ENCODE measurements at places on chromosomes 5 and 9.

DNA sequence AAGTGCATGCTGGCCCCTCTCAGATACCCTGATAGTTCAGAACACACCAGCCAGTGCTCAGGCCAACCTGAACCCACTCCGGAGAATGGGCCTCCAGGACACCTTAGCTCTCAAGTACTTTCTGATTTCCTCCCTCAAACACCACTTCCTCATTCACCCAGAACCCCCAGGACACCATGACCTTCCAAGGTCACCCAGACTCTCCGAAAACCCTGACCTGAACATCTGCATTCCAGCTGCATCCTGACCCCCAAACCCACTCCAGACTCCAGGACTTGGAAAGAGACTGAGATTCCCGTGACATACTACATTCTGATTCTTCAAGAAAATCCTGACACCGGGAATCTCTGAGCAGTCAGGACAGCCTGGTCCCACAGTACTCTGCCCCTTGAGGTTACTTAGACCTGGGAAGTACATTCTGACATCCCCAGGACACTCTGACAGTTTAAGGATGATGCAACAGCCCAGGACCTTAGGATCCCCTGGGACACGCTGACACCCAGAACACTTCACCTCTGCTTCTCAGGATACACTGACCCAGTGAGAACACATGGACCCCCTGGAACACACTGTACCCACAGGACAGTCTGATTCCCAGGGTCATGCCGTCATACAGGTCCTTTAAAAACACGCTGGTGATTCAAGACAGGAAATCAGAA, 747 bp upstream of the PROP1 start:
- no peak for DNase-seq

DNA sequence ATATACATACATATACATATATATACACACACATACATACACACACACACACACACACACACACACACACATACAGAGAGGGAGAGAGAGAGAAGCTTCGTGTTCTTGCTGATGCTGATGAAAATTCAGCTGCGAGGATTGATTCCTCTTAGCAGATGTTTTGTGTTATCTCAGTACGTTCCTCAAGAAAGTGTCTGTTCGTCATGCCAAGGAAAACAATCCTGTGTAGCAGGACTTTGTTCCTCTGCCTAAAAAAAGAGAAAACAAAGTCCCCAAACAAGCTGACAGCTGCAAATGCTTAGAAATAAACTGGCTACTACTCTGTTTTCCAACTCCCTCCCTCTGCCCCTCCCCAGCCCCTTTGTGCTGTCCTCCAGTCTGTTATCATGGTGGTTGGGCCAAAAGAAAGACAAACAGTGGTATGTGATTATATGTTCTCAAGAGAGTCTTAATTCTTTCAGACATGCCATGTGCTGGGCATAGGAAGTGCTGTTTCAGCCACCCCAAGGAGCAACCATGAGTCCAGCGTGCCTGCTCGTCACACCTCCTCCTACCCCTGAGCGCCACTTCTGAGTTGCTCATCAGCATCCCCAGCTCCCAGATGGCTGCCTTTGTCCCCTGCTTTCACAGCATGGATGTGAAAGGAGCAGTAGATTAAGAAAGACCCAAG, 71.5 kb upstream of the EQTN start:
- no peak for DNase-seq

DNA sequence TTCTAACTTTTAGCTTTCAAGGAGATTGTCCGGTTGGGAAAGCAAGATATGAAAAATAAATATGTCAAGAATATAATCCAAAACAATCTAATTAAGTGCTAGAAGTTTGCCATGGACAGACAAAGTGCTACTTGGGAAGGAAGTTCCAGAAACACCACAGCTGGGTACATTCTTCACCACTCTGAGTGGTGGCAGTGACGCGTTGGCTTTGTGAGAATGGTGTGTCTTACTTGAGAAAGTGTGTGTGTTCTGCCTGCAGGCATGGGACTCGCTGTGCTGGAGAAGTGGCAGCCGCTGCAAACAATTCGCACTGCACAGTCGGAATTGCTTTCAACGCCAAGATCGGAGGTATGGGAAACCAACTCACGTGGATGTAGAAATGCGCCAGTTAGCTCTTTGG, 177.2 kb downstream of the PCSK5 start:
- no peak for DNase-seq

DNA sequence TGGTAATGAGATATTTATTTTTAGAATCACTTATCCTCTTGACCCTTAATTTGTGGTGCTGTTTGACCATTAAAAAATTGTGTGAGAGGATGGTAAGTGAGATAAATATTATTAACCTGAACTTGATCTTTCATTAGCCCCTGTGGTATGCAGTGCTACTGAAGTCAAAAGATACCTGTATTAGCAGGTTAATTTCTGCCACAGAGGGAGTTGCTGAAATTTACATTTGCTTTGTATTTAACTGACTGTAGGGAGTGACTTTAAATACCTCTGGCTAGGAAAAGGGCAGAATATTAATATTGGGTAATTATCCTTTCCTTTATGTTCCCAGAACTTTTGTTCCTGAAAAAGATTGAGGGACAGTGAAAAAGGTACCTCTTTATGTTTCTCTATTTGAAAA, 133.6 kb downstream of the CHSY3 start:
- DNase-seq, result no peak

DNA sequence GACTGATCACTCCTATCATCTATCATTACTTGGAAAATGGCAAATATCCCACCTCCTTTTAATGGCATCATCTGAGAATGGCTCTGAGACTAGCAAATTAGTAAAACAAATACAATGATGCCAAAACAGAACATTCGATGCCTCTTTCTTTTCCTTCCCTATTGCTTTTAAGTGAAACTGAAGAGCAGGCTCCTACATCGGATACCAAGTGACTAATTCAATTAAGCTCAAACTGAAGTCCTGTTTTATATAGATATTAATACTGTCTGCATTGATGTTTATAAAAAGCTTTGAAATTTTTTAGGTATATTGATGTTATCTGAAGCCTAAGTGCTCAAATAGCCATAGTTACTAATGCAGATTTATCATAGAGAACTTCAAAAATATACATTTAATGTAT, 43.9 kb downstream of the SAXO1 start:
- no peak for DNase-seq

GRCh38 chr5:137605411-137605810, 106.3 kb upstream of the SPOCK1 start:
- no peak for DNase-seq

- no peak for DNase-seq
These were observed 93.4 kb upstream of the CLINT1 start for GRCh38 chr5:157952374-157952685.

- no peak for DNase-seq
These were observed 77.9 kb upstream of the ATG10 start for GRCh38 chr5:81893961-81894360.

GRCh38 chr5:123097483-123097870, 8.4 kb downstream of the PRDM6 start:
- DNase-seq, result no peak

DNA sequence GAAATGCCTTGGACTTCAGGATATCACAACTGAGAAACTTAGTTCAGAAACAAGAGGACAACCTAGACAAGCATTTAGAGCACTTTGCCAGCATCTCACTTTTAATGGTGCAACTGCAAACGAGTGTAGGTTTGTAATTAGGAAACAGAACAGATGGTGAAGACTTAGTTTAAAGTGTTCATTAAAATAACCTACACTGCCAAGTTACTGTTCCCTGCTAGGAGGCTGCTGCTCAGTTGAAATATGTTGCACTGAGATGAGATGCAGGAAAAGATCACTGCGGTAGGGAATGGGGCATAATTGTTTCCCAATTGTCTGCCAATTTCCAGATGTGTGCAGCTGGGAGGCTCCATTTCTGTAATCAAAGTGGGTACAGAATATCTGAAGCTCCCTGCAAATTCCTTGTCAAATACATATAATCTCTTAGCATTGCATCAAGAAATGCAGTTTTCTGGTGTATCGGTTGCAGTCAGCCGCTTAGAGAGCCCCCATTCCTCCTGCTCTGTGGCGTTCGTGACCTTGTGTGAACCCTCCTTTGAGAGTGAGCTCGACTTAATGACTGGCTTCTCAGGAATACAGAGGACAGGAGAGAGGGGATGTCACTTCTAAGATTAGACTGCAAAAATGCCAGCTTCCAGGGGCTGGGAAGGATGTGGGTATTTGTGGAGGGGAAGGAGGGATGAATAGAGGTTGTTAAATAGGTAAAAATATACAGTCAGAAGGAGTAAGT, 448.9 kb downstream of the MED10 start:
- DNase-seq, result no peak

DNA sequence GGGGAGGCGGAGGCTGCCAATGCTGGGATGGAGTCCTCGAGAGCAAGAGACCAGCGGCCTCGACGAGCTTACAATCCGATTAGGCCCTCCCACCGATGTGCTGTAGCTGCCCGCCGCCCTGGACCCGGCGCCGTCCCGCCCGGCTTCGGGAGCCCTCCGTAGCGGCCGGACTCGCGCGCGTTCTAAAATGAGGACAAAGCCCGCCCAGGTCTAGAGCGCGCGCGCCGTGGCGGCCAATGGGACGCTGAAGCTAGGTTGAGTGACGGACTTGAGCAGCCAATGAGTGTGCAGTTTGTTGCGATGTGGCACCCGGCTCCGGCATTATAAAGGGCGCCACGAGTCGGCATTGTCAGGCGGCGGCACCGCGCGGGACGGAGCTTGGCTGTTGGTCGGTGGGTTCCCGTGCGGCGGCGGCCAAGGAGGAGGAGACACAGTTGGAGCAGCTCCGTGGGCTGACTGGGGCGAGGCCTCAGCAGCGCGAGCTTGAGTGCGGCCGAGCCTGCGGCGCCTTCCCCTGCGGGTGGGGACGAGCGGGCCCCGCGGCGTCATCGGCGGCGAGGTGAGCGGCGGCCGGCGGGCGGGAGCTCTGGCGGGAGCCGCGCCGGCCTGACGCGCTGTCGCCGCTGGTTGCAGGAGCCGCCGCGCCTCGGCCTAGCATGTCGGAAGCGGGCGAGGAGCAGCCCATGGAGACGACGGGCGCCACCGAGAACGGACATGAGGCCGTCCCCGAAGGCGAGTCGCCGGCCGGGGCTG, at the start of gene HNRNPAB:
TSS of gene HNRNPAB (plus strand) at position 352 of the 753 bp plus-strand sequence. CDS start at position 657, 305 bp downstream.
- DNase-seq, result peak; percentile 96

DNA sequence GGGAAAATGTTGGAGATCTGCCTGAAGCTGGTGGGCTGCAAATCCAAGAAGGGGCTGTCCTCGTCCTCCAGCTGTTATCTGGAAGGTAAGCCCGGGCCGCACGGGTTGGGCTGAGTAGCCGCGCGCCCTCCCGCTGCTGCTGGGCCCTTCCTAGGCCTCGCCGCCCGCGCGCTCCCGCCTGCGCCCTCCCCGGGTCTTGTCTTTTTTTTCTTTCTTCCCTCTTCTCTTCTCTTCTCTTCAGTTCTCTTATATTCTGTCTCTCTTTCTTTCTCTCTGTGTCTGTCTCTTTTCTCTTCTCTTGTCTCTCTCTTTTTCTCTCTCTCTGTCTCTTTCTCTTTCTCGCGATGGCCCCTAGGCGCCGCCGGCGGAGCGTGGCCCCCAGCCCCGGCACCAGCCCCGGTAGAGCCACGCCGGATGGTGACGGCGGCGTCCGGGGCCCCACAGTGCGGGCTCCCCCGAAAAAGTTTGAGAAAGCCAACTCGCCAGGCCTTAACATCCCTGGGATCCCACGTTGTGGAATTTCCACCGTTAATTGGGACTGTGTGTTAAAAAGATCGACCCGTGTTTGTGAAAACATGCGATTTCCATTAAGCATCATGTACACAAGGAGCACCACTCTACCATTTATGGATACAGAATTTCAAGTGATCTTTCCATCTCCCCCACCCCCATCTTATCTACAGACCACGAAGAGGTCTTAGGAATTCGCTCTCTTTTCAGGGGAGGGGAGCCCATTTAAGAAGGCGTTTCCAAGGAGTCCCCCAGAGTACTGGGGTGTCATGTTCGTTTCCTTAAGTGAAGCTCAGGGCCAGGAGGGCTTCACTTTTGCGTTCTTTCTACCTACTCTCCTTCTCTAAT, 616 bp downstream of the ABL1 start:
- DNase-seq, result peak; percentile 38

- DNase-seq, result no peak
These were observed 1.5 kb downstream of the SV2C start for GRCh38 chr5:76084496-76085242.

DNA sequence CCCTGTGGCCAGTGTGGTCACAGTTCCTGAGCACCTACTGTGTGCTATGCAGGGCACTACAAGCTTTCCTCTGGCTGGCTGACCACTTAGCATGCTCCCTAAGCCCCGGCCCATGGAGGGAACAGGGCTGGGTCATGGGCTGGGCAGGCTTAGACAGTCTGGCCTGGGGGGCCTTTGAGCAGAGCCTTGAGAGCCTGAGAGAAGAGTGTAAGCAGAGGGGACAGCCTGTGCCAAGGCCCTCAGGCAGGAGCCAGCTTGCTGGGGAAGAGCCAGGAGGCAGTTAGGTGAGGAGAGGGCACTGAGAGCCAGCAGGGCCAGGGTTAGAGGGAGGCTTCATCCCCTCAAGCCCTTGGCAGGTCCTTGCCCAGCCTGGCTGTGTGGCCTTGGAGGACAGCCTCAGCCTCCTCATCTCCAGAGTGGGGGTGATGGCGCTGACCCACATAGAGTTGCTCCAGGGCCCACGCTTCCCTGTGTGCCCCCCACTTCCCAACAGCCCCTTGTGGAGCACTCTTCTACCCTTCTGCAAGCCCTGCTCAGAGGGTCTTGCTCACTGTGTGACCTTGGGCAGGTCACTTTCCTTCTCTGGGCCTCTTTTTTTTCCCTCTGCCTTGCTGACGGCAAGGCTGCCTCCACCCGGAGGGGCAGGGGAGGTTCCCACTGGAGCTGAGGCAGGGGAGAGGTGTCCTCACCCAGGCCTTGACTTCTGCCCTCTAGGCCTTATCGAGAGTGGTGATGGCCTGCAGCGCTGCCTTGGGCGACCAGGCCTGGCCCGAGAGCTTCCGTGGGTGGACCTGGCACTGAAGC, 107.1 kb downstream of the PHF2 start:
- no peak for DNase-seq

DNA sequence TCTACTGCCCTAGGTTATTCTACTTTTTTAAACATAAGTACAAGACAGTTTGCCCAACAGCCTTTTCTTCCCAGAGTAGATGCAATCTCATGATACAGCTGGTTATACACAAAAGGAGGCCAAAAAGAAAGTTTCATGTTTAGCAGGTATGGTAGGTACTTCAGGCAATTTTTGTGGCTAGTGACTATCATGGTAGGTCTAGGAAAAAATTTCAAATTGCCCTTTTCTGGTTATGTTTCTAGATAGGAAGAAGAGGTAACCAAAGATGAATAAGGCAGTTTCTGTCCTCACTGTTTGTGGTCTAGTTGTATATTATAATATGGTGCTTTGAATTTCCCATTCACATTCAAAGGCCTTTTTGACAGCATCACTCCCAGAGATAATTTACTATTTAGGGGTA, 19.7 kb downstream of the MEGF9 start:
- no peak for DNase-seq

- DNase-seq, result no peak
These were observed 137.7 kb downstream of the HSD17B3 start for GRCh38 chr9:96164268-96164683.

Data from stimulated activated CD4-positive, alpha-beta T cell treated with anti-CD3 and anti-CD28 coated beads, Interleukin-12 subunit alpha, Interleukin-12 subunit beta, amount 100 ng/mL, for 4 hours (primary cell).